ENCODE measurements at places on chromosomes 3 and 15. TPM values are rescaled to one million over a fixed set of nuclear protein-coding genes. Genes with fewer than 3 reads are reported as not detected.

Gene PARP15
- total RNA-seq = 37.3 TPM

DNA sequence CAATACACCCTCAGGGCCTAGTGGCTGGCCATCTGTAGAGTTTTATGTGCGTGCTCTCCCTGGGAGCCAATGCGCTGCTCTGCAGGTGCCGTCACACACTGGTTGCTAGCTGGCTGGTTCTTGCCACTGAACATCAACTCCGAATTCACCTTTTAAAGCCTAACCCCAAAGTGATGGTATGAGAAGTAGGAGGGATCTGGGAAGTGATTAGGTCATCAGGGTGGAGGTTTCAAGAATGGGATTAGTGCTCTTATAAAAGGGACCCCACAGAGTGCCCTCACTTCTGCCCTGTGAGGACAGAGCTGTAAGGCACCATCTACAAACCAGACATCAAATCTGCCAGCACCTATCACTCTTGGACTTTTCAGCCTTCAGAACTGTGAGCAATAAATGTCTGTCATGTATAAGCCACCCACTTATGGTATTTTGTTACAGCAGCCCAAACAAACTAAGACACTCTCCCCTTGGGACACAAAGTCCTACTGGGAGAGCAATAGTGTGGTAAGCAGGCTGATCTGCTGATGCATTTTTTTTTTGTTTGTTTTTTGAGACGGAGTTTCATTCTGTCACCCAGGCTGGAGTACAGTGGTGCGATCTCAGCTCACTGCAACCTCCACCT is 20.3 kb downstream of the RGMA start:
- no peaks in the 10 kb centered on the region for H3K27me3 ChIP-seq
- H3K4me1 ChIP-seq = peaks cover 15% of the 10 kb centered on the region
- H3K4me3 ChIP-seq = no peak overlapping the region
- no peak for DNase-seq
- no peak overlapping the region for H3K27ac ChIP-seq

DNA sequence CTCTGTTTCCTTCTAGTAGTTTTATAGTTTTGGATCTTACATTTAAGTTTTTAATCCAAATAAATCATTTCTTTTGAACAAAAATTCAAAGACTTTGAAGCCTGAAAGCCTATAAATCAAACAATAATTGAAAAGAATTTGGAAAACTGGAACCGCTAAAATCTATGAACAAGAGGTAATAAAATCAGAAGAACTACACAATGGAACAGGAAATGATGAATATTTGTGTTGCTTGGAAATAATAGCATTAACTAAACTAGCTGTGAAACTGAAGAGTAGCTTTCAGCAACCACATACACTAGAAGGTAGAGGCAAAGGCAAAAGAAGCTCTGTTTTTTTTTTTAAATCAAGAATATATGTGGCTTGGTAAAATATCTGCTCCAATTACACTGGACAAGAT is 147.9 kb upstream of the ABI3BP start:
- H3K4me1 ChIP-seq = no peaks in the 10 kb centered on the region
- no peak for DNase-seq
- H3K27me3 ChIP-seq = no peaks in the 10 kb centered on the region
- no peaks in the 10 kb centered on the region for H3K36me3 ChIP-seq
- H3K27ac ChIP-seq = no peak overlapping the region

DNA sequence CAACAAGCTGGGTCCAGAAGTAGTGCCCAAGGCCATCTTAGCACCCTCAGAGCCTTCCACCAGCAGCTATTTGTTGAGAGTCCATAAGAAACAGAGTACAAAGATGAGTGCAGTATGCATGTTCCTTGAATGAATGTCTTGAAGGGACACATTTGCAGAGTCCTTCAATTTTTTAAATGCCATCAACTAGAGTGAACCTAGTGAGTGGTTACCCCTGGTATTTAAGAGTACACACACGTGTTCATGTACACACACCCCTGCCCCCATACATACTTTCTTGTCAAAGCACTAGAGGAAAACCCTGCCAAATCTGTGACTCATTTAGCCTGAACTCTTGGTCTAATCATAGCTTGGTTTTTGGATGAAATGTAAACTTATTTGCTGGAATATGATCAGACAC is 84.5 kb upstream of the GALNT15 start:
- H3K27ac ChIP-seq = no peak overlapping the region
- no peak for DNase-seq
- no peaks in the 10 kb centered on the region for H3K4me1 ChIP-seq
- peaks cover 16% of the 10 kb centered on the region for H3K27me3 ChIP-seq
- H3K4me3 ChIP-seq = no peak overlapping the region
- H3K36me3 ChIP-seq = no peaks in the 10 kb centered on the region

GRCh38 chr3:85979034-85979433 is 1011.9 kb downstream of the VGLL3 start:
- no peaks in the 10 kb centered on the region for H3K27me3 ChIP-seq
- H3K36me3 ChIP-seq = no peaks in the 10 kb centered on the region
- no peak overlapping the region for H3K4me3 ChIP-seq
- no peaks in the 10 kb centered on the region for H3K4me1 ChIP-seq
- no peak overlapping the region for H3K27ac ChIP-seq

GRCh38 chr3:193132964-193133363 is 108.1 kb upstream of the PLAAT1 start:
- no peaks in the 10 kb centered on the region for H3K36me3 ChIP-seq
- no peak overlapping the region for H3K4me3 ChIP-seq
- no peak for DNase-seq

Gene C3orf85
- total RNA-seq = not detected

GRCh38 chr3:140630366-140630765 is 47.5 kb upstream of the TRIM42 start:
- no peaks in the 10 kb centered on the region for H3K36me3 ChIP-seq
- H3K4me3 ChIP-seq = no peak overlapping the region
- no peak for DNase-seq
- H3K4me1 ChIP-seq = no peaks in the 10 kb centered on the region

GRCh38 chr3:100352296-100353231 is 18.0 kb downstream of the NIT2 start:
- no peak for DNase-seq
- no peaks in the 10 kb centered on the region for H3K27me3 ChIP-seq
- no peaks in the 10 kb centered on the region for H3K4me1 ChIP-seq
- H3K27ac ChIP-seq = no peak overlapping the region
- no peak overlapping the region for H3K4me3 ChIP-seq

DNA sequence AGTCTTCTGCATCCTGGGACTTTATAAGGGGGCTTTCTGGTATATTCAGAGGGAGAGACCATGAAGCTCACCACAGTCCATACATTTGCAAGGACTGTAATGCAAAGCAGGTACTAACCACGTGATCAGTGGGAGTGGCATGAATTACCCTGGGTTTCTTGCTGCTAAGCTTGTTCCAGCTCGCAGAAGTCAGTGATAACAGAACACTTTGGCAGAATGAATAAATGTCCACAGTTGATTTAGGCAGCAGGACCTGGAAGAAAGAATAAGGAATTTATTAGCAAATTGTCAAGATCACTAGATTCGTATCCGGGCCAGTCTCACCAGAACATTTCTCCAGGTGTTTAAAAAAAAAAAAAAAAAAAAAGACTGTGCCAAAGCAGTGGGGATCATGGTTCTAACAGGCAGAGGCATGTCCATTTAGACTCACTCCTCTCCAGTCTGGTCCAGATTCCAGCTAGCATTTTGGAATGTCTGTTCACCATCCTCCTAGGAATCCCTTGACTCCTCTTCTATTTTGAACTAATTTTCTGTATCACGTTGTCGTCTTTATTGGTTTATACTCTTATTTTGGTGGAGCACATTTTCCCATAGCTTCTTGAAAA is 24.5 kb downstream of the HHLA2 start:
- H3K36me3 ChIP-seq = no peaks in the 10 kb centered on the region
- no peaks in the 10 kb centered on the region for H3K4me1 ChIP-seq
- no peak overlapping the region for H3K27ac ChIP-seq
- no peaks in the 10 kb centered on the region for H3K27me3 ChIP-seq

Gene C3orf20
- 0.37 TPM for total RNA-seq

Gene HGD
- total RNA-seq = 2.6 TPM

GRCh38 chr3:53675942-53676341 is 170.3 kb downstream of the CHDH start:
- no peak overlapping the region for H3K4me3 ChIP-seq
- H3K27me3 ChIP-seq = no peaks in the 10 kb centered on the region
- DNase-seq = no peak
- H3K36me3 ChIP-seq = no peaks in the 10 kb centered on the region
- no peaks in the 10 kb centered on the region for H3K4me1 ChIP-seq
- H3K27ac ChIP-seq = no peak overlapping the region

- H3K4me3 ChIP-seq = no peak overlapping the region
- DNase-seq = no peak
- no peaks in the 10 kb centered on the region for H3K4me1 ChIP-seq
- H3K27me3 ChIP-seq = no peaks in the 10 kb centered on the region
- no peaks in the 10 kb centered on the region for H3K36me3 ChIP-seq
- H3K27ac ChIP-seq = no peak overlapping the region
Measured at GRCh38 chr3:116835658-116836057, 126.1 kb downstream of the TUSC7 start.

DNA sequence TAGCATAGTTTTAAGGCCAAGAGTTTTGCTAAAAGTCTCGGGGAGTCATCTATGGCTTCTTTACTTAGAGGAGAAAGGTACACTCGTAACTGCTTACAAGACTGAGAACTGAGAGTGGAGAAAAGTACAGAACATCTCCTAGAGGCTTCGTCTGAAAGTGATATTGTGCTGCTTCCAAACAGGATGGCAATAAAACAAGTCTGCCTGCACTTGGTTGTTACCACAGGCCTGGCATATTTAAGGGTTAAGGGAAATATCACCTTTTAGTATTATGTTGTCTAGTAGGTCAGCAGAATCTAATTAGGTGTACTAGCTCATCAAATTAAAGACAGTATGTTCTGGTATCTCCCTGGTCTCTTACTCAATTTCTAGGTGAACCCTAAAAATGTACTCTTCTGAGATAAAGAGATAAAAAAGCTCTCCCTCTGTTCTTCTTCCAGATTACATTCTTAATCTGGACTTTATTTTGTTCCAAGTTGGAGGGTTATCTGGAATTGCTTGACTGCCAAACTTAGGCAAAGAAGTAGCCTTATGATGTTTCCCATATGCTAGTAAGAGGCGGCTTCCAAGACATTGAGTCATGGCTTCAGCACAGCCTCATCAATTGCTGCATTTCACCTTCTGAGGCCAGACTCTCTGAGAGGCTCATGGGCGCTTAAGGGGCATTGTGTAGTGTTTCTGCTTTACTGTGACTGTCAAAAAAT is 181.3 kb downstream of the LSAMP start:
- no peak overlapping the region for H3K4me3 ChIP-seq
- no peaks in the 10 kb centered on the region for H3K36me3 ChIP-seq
- H3K27me3 ChIP-seq = no peaks in the 10 kb centered on the region
- no peak overlapping the region for H3K27ac ChIP-seq

Gene ATG7
- 31.5 TPM for total RNA-seq

Gene PTX3
- 0.25 TPM for total RNA-seq

DNA sequence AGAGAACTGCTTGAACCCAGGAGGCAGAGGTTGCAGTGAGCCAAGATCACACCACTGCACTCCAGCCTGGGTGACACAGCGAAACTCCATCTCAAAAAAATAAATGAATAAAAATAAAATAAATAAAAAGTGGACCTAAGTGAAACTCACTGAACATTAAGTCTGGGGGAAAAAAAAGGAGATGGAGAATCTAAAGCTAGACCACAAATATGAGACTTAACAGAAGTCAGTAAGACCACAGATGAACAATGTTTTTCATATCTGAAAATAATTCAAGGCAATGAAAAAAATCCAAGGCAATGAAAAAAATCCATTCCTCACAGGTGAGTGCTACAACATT is 18.6 kb downstream of the ANXA2 start:
- no peak overlapping the region for H3K27ac ChIP-seq
- H3K27me3 ChIP-seq = no peaks in the 10 kb centered on the region
- no peaks in the 10 kb centered on the region for H3K4me1 ChIP-seq
- peaks cover 28% of the 10 kb centered on the region for H3K36me3 ChIP-seq

- H3K27me3 ChIP-seq = no peaks in the 10 kb centered on the region
- DNase-seq = no peak
- H3K36me3 ChIP-seq = no peaks in the 10 kb centered on the region
- no peak overlapping the region for H3K27ac ChIP-seq
- no peak overlapping the region for H3K4me3 ChIP-seq
Measured at GRCh38 chr3:58723173-58723572, 56.6 kb upstream of the FAM3D start.

Gene CSTA
- total RNA-seq = not detected

DNA sequence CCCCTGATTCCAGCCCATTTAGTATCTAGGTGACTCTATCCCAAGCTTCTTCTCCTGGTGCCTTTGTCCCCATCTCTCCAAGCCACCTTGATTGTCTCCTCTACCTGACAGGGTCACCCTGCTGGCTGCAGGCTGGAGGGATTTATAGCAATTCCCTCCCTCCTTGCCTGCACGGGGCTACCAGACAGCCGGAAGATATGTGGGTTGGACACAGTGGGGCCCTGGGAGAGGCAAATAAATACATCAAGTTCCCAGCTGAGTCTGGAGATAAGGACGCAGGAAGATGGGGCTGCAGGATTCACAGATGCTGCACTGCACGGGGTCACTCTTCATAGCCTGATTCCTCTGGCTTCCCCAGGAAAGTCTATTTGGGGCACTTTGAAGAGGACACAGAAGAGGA is 9.3 kb upstream of the ISLR2 start:
- H3K36me3 ChIP-seq = no peaks in the 10 kb centered on the region
- DNase-seq = no peak
- no peaks in the 10 kb centered on the region for H3K4me1 ChIP-seq
- no peak overlapping the region for H3K27ac ChIP-seq

DNA sequence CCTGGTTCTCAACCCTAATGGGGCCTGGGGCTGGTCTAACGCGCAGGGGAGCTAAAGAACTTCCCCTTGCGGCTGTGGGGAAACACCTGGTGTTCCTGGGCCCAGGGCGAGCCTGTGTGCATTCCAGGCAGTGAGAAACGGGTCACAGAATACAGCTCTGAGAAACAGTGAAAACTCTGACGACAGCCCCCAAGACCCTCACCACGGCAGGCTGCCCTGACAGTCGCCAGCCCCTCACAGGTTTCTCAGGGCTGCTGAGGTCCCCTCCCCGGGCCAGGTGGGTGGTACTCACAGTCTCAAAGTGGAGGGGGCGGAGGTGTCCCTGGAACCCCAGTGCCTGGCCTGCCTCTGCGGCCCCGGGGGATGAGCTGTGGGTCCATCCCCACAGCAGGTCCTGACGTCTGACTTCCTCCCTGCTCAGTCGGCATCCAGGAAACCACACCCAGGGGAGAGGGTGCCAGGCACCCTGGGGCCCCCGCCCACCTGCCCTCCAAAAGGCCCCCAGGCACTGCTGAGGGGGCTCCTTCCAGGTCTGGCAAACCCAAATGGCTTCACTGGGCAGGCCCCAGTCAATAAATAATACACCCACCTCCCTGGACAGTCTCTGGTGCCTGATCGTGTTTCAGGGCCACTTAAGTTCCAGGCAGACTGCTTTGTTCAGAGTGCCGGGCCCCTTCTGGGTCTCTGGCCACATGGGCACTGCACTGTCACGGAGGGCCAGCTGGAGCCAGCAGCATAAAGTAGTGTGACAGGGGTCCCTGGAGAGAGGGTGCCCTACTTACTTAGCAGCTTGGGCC is 57.7 kb downstream of the IQSEC1 start:
- H3K27ac ChIP-seq = peak overlapping the region; percentile 100
- no peaks in the 10 kb centered on the region for H3K27me3 ChIP-seq
- peak overlapping the region; percentile 89 for H3K4me3 ChIP-seq
- peaks cover 48% of the 10 kb centered on the region for H3K4me1 ChIP-seq

GRCh38 chr3:141302364-141303141 is 65.8 kb upstream of the ZBTB38 start:
- no peaks in the 10 kb centered on the region for H3K36me3 ChIP-seq
- H3K27me3 ChIP-seq = no peaks in the 10 kb centered on the region
- no peak overlapping the region for H3K4me3 ChIP-seq
- DNase-seq = no peak

GRCh38 chr3:65277798-65278197 is 590.0 kb upstream of the ADAMTS9 start:
- no peaks in the 10 kb centered on the region for H3K4me1 ChIP-seq
- DNase-seq = no peak
- no peaks in the 10 kb centered on the region for H3K27me3 ChIP-seq
- H3K4me3 ChIP-seq = no peak overlapping the region
- H3K27ac ChIP-seq = no peak overlapping the region
